ENCODE measurements at places on chromosomes 13 and 19.
A peak's percentile ranks its signal among the peaks of the same experiment; 100 is the strongest.

DNA sequence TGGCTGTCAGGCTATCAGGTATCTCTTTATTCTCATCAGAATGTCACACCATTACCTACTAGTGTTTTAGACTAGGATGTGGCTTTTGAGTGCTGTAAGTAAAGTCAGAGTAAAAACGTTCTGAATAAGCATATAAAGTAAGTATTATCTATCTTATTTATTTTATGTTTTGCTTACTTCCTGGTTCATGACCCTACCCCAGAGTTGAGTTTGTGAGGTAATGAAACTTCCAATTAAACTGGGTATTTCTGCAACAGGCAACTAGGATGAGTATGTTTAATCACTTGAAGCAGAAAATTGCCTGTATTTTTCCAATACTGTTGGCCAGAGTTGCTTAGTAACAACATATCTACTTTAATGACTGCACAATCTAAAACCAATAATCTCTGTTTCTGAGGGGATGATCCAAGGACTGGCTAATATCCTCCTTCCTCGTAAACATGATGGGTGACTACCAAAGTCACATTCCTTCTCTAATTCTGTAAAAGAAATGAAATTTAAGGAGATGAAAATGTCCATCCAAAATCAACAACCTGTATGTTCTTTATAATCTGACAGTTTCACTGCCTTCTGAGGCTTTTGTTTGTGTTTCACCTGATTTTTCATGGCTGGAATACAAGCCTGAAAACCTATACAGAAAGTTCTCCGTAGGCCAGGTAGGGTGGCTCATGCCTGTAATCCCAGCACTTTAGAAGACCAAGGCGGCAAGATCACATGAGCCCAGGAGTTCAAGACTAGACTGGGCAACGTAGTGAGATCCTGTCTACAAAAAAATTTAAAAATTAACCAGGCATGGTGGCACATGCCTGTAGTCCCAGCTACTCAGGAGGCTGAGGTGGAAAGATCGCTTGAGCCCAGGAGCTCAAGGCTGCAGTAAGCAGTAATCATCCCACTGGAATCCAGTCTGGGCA, 83.1 kb downstream of the ABCC4 start:
- DNase-seq, result no peak

DNA sequence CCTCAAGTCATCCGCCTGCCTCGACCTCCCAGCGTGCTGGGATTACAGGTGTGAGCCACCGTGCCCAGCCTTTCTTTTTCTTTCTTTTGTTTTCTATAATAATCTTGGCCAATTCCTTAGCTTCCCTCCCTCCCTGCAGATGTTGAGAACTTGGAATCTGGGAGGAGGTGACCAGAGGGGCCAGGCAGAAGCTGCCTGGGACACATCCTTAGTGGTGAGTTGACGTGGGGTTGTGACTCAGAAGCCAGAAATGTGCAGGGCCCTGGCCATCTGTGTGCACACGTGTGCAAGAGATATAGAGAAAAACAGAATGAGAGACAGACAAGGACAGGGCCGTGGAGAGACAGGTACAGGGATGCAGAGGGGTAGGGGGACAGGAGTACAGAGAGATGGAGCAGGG, 154.3 kb downstream of the SIPA1L3 start:
- DNase-seq, result no peak

DNA sequence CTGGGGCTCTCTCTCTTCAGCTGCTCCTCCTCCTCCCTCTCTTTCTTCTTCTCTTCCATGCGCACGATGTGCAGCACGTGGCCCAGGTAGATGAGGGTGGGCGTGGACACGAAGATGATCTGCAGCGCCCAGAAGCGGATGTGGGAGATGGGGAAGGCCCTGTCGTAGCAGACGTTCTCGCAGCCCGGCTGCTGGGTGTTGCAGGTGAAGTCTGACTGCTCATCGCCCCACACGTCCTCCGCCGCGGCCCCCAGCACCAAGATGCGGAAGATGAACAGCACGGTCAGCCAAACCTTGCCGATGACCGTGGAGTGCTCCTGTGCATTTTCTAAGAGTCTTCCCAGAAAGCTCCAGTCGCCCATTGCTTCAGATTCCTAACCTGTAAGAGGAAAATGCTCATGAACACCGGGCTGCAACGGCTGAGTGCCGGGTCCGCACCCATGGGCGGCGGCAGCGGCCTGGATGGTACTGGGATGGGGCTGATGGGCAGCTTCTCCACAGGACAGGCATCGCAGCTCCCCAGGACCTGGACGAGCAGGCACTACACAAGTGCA, 17.8 kb downstream of the GJA3 start:
- DNase-seq, result no peak

GRCh38 chr13:90627813-90628212, 719.7 kb upstream of the MIR17HG start:
- DNase-seq, result no peak

DNA sequence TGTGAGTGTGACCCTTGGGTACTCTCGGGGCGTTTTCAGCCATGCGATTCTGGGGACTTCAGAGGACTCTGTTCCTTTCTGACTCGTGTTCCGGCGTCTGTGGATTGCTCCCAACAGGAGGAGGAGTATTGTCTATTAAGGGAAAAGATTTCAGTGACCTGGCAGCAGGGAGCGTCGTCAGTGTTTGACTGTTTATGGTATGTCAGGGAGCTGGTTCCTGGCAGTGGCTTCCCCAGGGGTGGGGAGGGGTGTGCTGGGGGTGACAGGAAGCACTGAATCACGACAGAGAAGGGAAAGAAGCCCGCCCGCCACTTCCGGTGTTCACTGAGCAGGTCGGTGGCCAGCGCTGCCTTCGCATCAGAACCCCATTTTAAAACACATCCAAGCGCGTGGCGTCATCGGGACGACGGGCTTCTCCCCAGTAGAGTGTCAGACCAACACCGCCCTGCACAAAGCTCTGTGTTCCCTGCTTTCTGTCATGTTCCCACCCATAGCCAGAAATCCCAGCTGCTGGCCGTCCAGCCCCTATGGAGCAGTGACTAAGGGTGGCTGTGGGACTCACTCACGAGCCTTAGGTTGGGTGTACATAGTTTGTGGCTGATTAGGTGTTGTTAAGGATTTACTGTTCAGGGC, 33.8 kb downstream of the COL4A2 start:
- DNase-seq, result peak; percentile 22

- DNase-seq, result no peak
These were observed 197.0 kb downstream of the MZT1 start for GRCh38 chr13:72530471-72530870.

DNA sequence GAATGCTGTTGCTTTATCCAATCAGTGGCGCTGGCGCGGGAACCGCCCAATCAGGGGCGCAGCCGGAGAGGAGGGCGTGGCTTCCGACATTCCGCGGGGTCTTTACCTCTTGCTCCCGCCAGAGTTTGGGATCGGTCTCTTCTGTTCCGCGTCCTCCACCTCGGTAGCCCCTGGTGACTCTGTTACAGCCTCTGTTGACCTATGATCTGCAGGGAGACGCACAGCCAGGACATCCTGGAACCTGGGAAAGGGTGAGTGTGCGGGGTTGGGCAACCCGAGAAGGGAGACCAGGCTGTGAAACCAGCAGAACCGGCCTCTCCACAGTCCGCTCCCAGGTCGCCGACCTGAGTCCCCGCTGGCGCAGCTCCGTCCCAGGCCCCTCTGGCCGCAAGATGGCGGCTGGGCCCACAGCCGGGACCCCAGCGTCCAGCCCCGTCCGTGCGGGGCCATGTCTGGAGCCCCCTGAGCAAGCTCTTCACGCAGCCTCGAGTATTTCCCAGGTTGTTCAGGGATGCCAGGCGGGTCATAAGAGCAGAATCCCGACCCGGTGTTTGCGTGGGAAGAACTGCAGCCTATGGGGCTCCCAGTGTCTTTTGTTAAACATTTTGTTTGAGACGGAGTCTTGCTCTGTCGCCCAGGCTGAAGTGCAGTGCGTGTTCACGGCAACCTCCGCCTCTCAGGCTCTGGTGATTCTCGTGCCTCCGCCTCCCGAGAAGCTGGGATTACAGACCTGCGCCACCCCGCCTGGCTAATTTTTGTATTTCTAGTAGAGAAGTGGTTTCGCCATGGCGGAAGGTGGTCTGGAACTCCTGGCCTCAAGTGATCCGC, 4.4 kb upstream of the ZNF681 start:
- peak; percentile 60 for DNase-seq

DNA sequence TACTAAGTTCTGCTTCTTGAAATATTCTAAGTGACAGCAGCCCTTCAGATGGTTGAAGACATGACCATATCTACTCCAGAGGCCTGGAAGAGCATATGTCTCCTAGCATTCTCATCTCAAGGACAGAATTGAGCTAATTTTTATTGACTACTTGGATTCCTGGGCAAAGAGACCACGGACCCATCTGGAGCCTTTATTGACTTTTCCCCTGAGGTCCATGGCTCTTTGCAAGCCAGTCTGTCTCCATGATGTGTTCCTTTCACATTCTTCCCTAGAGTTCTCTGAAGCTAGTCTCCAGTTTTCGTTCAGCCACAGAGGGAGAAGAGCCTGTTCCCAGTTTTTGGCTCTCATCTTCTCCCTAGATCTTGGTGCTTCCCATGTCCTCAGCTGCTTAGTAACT, 202.7 kb downstream of the PCCA start:
- no peak for DNase-seq

- DNase-seq, result no peak
These were observed 184.2 kb downstream of the ABCC4 start for GRCh38 chr13:95117092-95117491.

GRCh38 chr19:4567584-4568071, 8.1 kb upstream of the SEMA6B start:
- DNase-seq, result no peak

GRCh38 chr19:10096615-10096963, 5.9 kb downstream of the ANGPTL6 start:
- DNase-seq, result no peak

GRCh38 chr19:31600731-31601295, 251.6 kb upstream of the TSHZ3 start:
- DNase-seq, result no peak

GRCh38 chr13:113051641-113052040, 54.0 kb upstream of the F7 start:
- no peak for DNase-seq

DNA sequence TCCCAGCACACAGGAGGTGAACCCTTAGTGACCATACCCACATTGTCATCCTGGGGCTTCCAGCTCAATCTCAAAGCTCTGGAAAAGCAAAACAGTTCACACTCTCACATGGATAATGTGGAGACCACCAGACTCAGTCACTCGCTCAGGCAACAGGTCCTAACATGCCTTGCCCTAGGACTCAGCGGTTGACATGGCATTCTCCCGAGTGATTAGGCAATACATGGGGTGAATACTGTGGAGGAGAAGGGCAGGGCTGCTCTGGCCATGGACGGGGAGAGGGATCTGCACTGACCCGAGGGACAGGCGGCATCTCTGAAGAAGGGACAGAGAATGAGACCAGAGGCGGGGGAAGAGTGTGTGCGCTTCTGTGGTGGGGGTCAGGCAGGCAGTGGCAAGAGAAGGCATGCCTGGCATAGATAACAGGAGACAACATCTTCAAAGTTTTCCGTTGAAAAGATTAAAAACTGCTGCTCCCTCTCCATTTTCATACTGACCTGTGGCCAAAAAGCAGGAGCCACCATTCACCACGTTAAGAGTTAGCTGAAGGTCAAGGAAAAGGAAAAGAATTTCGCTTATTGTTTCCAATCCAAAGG, 44.5 kb upstream of the EPHX3 start:
- DNase-seq, result no peak

DNA sequence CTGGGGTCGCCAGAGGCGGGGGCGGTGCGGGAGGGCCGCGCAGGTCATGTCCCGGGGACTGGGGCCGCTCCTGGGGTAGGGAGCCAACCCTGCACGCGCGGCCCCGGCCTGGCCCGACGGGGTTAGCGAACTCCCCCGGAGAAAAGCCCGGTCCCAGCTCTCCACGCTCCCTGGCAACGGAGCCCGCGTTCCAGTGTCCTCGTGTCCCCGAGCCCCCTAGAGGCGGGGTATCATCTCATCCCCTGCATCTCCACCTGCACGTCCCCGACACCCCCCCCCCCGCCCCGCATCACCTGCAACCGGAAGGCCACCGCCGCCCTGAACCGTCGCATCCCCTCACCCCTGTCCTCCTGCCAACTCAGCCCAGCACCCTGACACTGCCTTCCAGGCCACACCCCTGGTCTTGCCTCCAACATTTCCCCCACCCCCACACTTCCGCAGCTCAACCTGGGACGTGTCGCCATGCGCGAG, 2.7 kb downstream of the WDR88 start:
- DNase-seq, result peak; percentile 32

- no peak for DNase-seq
These were observed 15.9 kb upstream of the ZNF681 start for GRCh38 chr19:23774524-23774971.

DNA sequence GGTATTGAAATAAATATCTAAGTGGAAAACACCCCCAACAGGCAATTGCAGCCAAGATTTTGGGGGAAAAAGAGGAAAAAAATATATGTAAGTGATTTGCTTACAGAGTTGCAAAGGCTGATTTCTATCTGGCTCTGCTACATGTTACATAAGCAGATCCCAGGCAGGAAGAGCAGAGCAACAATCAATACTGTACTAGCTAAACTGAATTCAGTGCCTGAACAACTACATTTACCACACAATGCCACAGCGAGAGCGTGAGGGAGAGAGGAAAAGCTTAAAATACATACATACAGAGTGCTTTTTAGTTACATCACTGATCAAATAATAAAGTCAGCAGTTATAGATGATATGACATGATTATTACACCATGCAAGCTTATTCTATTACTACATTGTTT, 665.6 kb upstream of the ARGLU1 start:
- no peak for DNase-seq

DNA sequence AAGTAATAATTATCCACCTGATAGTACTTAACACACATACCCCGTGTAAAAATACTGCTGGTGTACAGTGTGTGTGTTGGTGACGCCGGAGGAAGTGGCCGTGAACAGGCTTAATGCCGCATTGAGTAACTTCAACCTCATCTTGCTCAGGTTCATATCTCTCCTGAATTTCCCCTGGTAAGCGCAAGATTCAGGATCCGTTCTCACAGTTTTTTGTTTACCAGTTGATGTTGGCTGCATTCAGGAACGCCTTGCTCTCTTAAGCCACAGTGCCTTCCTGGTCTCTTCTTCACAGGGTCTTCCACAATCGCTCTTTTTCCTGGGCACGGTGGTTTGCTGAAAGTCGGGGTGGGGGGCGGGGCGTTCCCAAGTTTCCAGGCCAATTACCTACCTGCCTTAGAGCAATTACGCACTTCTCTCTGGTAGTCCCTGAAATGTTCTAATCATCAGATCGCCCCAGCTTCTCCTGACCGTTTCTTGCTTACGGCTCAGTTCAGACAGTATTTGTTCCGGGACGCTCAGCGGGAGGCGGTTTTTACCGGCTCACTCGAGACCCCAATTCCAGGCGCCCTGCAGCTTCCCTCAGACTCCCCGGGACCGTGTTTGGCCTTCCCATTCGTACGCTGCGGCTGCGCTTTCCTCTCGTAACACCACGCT, 706 bp upstream of the DNAJC3 start:
- DNase-seq, result no peak

DNA sequence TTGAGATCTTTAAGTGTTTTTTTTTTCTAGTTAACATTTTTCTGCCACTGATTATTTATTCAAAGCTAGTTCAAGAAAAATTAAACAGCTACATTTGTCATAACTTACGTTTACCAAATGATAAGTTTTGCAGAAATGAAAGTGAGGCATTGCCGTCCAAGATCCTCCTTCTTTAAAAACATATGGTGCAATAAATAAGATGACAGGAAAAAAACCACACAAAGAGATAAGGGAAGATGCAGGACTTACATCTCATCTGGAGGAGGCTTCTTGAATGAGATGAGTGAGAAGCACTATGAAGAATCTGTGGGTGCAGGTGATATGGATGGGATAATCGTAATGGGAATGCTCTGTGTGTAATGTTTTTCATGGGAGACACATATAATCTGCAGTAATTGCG, 12.4 kb downstream of the TNFSF13B start:
- DNase-seq, result no peak

All from stimulated activated CD4-positive, alpha-beta T cell treated with anti-CD3 and anti-CD28 coated beads, TNF-alpha, amount 100 ng/mL, for 1 hour (primary cell).